Activated T-cell treated with anti-CD3 and anti-CD28 coated beads, Interleukin-2, amount 50 U/mL, for 72 hours (primary cell): ENCODE measurements at places on chromosomes 6 and 20.

GRCh38 chr6:30282522-30282921 is 44.2 kb upstream of the TRIM39 start:
- DNase-seq = no peak

DNA sequence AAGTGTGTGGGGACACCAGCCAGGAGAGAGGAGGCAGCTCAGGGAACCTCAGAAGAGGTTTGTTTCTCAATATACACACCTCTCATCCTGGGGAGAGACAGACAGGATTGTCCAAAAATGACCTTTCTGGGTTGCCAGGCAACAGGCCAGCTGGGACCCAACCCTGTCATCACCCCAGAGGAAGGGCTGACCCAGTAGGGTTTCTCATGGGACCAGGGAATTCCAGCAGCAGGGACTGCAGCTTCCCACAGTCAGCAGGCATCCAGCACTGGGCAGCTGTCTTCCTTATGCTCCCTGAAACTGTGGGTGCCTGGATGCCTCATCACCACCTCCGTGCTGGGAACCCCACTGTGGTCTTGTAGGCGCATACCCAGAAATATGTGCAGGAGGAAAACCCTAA is 1.3 kb downstream of the C20orf202 start:
- DNase-seq = no peak

DNA sequence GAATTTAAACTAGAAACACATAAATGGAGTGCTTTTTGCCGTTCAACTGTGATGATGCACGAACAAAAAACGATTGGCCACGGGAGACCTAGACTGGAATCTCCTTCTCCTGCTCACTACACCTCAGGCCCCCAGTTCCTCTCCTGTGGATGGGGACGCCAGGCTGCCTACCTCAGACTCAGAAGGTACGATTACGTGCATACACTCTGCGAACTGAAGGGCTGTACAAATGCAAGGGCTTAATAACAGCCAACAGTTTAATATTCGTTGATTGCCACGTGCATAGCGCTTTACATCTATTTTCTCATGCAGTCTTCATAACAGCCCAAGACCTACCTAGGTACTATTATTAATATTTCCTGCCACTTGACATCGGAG is 495 bp upstream of the ARMC2 start:
- DNase-seq = no peak

- peak; percentile 51 for DNase-seq
These were observed 21.5 kb downstream of the SYNJ2 start for GRCh38 chr6:158002951-158003853.

DNA sequence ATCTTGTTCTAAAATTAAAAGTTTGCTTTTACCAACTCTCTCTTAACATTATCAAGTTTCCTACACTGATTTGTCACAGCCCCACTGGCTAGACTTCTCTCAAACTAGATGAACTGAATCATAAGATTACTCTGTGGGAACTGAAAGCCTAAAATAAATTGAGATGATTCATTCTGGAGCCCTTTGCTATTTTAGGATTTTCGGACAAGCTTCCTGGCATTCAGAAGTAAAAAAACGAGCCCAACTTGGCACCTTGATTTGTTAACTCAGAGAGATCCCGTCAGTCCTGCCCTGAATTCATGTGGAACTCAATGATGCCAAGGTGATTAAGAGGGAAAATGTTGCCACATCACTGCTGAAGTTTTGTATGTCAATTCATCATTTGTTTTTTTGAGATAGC is 122.0 kb upstream of the NRSN1 start:
- DNase-seq = no peak

DNA sequence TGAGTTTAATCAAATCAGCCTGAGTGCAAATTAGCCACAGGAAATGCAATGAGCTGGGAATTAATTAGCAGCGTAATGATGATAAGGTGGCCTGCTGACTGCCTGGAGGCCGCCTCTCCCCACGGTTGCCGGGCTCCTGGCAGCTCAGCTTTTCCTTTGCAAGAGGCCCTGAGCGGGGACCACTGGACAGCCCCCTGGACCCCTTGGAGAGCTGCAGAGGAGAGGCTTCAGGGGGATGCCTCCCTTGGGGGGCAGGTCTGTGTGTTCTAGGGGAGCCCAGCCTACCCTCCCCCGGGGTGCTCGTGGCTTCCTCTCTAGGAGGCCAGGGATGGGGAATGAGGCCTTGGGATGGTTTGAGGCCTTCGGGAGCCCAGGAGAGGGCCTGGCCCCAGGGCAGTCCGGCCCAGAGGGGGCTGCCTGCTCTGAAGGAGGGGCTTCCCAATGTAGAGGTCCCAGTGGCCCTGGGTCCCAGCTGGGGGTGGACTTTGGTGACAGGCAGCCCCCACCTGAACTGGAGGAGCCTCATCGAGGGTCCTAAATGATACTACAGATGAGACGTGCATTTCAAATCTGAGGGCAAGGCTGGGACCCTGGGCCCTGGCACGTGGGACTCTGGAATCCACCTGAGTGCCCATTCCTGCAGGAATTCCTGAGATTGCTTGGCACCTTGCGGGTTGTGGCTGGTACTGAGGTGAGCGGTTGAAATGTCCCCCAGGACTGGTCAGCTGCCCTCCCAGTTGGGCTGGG is 66.4 kb upstream of the BHLHE23 start:
- DNase-seq = no peak

- no peak for DNase-seq
These were observed 368.9 kb downstream of the UTRN start for GRCh38 chr6:144653885-144654505.

- DNase-seq = peak; percentile 2
These were observed 28.2 kb downstream of the PDRG1 start for GRCh38 chr20:31923388-31924331.

GRCh38 chr20:20536240-20536933 is 168.5 kb downstream of the INSM1 start:
- DNase-seq = no peak

GRCh38 chr20:10658051-10658823 is 15.6 kb downstream of the JAG1 start:
- DNase-seq = no peak

GRCh38 chr6:111243095-111243494 is 155.8 kb downstream of the SLC16A10 start:
- no peak for DNase-seq

GRCh38 chr6:152552616-152553209 is 84.4 kb downstream of the SYNE1 start:
- DNase-seq = peak; percentile 37

- DNase-seq = no peak
These were observed 115.4 kb downstream of the PFDN4 start for GRCh38 chr20:54323227-54323734.

DNA sequence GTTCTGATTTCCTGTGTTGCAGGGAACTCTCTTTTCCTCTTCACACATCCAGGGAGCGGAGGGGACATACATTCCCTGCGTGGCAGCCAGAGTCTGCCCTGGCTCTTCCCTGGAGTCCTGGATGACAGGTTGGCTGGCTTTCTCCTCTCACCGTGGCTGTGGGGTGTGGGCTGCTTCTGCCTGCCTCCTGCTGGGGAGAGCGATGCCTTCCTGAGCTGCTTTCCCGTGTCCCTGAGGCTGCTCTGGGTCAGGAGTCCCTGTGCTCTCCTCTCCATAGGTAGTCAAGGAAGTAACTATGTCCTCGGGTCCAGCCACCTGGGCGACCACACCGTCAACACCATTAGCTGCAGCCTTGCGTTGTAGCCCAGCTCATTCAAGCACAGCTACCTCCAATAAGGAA is 451.7 kb downstream of the QKI start:
- no peak for DNase-seq

DNA sequence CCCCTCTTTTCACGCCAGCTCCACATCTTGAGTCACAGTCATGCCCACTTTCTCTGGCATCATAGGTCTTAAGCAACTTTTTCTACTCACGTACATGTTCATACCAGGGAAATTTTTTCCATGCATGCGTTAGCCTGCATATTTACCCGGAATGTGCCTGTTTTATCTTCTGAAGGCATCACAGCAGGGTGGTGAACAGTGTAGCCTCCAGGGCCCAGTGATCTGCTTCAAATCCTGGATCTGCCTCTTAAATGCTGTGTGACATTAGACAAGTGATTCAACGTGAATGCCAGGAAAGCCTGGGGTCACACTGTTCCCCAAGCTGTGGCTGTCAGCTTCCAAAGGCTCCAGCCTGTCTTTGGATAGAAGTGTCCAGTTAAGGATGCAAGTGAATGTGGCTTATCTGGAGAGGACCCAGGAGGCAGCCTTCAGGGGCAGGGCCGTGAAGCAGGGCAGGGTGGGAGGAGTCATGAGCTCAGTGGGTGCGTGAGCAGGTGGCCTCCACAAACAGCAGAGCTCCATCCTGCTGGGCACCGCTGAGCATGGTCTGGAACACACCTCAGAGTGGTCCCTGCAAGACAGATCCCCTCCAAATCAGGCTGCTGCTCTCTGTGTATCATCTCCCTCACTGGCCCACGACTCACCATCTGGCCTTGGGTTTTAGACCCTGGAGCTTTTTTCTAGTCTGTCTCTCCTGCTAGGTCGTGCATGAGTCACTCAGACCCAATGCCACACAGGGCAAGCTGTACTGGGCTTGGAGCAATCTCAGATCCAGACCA is 30.4 kb upstream of the CD93 start:
- no peak for DNase-seq

DNA sequence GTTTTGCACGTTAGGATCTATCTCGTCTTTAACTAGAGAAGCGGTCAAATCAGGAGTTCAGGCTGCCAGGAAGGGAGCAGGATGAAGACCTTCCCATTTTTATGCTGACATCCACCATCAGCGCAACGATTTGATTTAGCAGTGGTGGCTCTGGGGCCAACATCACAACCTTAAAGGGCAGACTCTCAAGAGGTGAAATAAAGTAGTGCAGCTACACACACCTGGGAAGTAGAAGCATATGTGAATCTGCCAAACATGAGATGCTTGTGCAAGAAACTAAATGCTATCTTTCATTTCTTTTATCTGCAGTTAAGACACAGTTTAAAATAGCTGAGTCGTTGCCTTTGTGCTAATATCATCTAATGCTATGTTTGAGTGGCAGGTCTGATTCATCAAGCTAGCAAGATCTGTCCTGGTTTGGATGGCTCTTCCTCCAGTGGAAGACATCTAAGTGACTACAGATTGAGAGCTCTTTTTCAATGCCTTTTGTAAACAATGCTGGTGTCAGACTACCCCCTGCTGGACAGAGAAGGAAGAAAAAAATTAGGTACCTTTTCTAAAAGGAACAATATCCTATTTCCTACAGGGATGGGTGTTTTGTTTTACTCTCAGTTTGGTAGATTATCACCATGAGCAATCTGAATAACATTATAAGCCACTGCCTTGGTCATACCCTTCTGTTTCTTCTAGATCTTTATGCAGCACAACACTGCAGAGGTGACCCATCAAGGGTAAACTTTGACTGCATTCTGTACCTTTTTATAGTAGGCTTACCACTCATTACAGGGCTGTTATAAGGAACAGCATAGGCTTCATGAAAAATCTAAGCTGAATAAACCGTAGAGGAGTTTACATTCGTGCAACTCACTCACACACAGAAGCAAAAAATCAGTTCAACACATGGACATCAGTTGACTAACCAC is 171.6 kb upstream of the FBXL4 start:
- peak; percentile 23 for DNase-seq

DNA sequence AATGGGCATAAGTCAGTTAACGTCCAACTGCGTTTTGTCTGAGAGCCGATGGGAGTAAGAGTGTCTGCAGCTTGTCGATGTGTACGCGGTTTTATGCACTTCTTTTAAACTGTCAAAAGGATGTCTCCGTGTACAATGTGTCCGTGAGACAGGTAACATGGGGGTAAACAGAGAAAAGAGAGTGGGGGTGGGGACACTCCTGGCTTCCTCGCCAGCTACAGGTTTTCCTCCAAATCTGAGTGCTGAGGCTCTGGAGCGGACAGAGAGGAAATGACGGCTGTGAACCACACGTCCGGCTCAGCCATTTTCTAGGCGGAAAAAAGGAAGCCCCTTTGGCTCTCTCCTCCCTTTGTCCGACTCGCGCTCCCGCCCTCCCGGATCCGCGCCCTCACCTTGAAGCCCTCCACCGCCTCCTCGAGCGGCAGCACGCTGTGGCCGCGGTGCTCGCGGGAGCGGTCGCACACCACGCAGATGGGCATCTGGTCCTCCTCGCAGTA is 916 bp downstream of the TRIM27 start:
- DNase-seq = peak; percentile 54

DNA sequence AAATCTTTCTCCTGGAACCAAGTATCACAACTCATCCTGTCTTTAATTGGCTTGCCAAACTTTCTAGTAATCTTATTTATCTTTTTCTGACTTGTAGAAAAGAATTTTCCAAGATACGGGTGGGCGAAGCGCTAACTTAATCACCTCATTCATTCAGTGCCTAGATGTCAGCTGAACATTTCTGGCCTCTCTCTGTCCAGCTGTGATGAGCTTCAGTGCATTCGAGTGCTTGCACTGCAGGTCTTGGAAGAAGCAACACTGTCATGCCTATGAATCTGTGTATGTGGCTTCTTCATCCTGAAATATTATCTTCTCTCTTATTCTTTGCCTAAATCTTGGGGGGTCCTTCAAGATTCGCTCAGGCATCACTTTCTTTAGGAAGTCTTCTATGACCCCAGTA is 16.3 kb upstream of the ENPP1 start:
- DNase-seq = no peak

- no peak for DNase-seq
These were observed 182.2 kb downstream of the FARS2 start for GRCh38 chr6:5443491-5443890.

DNA sequence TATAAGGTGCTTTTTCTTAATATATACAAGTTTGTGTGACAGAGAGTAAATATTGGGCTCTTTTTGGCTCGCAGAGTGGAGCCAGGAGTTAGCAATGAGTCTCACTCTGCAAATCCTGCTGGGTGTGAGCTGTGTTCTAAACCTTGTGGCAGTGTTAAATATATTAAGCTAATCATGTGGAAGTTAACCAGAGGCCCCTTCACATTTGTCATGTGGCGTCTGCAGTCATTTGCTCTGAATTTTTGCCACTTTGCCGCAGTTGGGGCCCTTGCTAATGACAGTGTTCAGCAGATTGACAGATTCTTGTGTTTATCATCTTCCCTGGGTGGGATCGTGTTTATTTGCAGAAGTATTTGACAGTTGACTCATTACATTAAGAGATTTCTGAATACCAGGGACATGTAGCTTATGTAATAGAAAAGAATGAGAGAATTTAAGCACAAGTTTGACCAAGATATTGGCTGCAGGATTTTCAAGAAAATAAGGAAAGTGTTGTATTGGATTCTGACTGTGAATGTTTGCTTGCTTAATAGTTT is 37.9 kb downstream of the SPATA2 start:
- no peak for DNase-seq

GRCh38 chr6:16802071-16802470 is 40.8 kb upstream of the ATXN1 start:
- no peak for DNase-seq

DNA sequence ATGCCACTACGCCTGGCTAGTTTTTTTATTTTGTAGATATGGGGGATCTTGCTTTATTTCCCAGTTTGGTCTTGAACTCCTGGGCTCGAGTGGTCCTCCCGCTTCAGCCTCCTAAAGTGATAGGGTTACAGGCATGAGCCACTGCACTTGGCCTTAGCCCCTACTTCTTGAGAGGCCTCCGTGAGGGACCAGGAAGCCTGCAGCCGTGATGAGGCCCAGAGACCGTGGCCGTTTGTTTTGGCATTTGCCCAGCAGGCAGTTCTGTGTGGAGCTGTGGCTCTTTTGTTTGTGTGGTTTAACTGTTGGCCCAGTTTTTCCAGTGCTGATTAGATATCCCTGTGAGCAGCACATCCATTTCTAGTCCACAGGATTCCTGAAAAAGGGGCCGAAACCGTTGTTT is 39.8 kb downstream of the SRSF3 start:
- no peak for DNase-seq

- DNase-seq = no peak
These were observed 129.2 kb downstream of the TENT5A start for GRCh38 chr6:81623106-81623759.

GRCh38 chr6:125392682-125393081 is 90.9 kb upstream of the HDDC2 start:
- no peak for DNase-seq

GRCh38 chr6:13278991-13279390 is 49.3 kb downstream of the TBC1D7 start:
- DNase-seq = no peak
